ENCODE measurements at places on chromosomes 1 and 21.

GRCh38 chr21:26148071-26148839 lies 22.3 kb downstream of the APP start:
- no peak for DNase-seq

GRCh38 chr1:64956733-64957441 lies 9.5 kb downstream of the JAK1 start:
- peak; percentile 86 for DNase-seq

DNA sequence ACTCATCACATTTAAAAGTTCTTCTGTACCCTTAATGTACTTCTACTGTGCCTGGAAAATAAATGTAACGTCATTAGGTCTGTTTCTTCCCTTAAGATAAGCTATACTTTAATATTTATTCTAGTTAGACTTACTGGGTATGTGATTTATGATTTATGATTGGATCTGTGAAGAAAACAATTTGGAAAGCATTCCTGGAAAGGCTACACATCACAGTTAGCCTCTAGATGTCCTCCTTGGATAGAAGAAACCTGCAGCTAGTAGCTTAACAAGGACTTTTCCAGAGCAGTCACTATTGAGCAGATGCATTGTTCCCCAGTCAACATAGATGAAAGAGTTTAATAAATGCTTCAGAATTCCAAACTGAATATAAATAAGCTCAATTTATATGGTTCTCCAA lies 22.2 kb upstream of the ABL2 start:
- DNase-seq: peak; percentile 25

- DNase-seq: peak; percentile 38
Measured at GRCh38 chr1:186420923-186421322, 40.0 kb downstream of the PDC start.

GRCh38 chr1:9861360-9861759 lies 37.6 kb upstream of the CLSTN1 start:
- peak; percentile 54 for DNase-seq

GRCh38 chr1:172742599-172743500 lies 83.9 kb downstream of the FASLG start:
- DNase-seq: peak; percentile 60

- DNase-seq: no peak
Measured at GRCh38 chr1:12383786-12384185, 154.0 kb downstream of the VPS13D start.

GRCh38 chr1:110309139-110309538 lies 30.0 kb upstream of the RBM15 start:
- DNase-seq: no peak

GRCh38 chr1:232587141-232588008 lies 42.6 kb downstream of the SIPA1L2 start:
- DNase-seq: no peak

DNA sequence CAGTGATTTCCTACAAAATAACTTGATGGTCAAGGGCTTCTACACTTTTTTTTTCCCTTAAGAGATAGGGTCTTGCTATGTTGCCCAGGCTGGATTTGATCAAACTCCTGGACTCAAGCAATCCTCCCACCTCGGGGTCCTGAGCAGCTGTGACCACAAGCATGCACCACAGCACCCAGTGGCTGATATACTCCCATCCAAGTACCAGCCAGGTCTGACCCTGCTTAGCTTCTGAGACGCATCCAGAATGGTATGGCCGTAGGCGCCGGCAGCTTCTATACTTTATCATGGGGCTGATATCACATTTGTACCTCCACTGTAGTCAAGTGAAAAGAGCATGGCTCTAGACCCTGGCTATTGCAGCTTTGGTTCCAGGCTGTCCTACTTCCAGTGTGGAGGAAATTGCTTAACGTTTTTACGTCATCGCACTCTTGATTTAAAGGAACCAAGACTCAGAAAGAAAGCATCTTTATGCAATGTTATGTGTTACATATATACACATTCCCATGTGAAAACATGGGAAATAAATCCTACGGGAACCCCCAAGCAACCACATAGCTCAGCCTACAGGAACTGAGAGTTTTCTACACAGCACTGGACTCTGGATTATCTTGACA lies 39.5 kb downstream of the PDPN start:
- no peak for DNase-seq

DNA sequence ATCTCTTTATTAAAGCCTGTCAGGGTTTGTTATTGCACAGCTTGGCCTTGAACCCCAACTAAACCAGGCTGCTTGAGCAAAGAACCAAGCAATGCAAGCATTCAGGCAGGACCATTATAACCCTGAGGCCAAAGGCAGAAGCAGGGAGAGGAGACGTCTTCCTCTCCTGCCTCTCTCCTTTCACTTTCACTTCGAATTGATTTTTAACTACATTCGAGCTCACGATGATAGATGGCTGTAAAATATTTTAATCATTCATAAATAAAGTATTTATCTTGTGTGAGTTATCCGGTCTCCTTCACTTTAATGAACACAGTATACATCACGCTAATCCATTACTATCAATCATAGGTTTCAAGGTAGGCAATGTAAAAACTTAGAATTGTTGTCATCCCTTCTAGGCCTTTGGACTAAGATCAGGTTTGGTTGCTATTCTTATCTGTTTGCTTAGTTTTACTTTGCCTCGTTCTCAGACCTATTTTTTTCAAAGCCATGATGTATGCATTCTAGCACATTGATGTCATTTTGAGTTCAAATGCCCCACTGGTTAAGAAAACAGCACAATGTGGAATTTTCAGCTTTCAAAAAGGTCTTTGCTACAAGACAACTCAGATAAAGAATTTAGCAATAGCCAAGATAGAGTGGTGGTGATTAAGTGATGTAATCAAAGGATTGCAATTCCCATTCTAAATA lies 480.2 kb upstream of the RUNX1 start:
- DNase-seq: peak; percentile 17

GRCh38 chr1:117753652-117754051 lies 147.8 kb downstream of the TENT5C start:
- DNase-seq: no peak

DNA sequence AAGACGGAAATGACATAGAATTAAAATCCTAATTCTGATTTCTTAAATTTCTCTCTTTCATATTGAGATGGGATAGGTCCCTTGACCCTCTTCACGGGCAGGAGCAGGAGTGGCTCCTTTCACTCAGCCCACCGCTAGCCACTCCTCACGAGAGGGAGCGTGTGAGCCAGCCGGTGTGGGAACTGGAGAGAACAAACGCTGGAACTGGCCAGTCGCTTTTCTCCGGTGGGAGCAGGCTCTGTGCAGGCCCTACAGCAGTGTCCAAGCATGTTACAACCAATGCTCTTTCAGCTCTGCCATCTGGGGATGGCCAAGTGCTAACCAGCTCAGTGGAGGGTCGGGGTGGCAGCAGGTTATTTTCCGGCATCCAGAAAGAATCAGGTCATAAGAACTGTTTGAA lies 815.5 kb upstream of the ADGRL4 start:
- DNase-seq: no peak

GRCh38 chr1:19330449-19331135 lies 18.5 kb downstream of the SLC66A1 start:
- no peak for DNase-seq

DNA sequence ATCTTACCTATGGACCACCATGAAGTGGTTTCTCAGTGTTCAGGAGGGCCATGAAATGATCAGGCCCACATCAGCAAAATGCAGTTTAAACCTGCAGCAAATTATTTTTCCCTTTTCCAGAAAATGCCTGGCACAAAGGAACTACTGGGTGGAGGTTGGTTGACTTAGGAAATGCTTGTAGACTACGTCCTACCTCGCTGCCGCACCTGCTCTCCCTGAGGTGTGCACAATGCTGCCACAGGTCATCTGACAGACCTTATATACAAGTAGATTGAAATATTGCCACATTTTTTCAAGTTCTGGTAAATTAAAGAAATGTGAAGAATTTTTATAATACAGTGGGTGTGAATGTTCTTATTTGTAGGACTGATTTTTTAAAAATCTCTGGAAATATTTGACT lies 166.7 kb upstream of the PDE4B start:
- no peak for DNase-seq

GRCh38 chr1:159554696-159555095 lies 18.9 kb upstream of the OR10J5 start:
- no peak for DNase-seq

- DNase-seq: no peak
Measured at GRCh38 chr1:29123887-29124365, at the start of gene TMEM200B. TMEM200B (minus strand) TSS chr1:29123903; CDS start chr1:29121828, 2,075 bp downstream.

DNA sequence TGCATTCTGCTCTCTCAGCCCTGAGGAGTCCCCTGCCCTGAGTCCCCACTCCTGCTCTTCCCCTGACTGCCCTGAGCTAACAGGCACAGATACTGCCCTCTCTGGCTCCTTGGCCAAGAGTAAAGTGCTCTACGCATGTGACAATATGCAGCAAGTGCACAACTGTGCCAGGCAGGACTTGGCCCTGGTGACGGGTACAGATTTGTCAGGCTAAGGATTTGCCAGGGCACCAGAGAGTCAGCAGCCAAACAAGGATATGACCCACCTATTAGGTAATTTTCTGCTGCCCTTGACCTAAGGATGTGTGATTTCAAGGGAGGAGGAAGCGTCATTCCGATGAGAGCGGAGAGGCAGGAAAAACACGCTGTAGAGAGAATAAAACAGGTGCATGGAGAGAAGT lies 339.0 kb downstream of the PTPRU start:
- DNase-seq: no peak

DNA sequence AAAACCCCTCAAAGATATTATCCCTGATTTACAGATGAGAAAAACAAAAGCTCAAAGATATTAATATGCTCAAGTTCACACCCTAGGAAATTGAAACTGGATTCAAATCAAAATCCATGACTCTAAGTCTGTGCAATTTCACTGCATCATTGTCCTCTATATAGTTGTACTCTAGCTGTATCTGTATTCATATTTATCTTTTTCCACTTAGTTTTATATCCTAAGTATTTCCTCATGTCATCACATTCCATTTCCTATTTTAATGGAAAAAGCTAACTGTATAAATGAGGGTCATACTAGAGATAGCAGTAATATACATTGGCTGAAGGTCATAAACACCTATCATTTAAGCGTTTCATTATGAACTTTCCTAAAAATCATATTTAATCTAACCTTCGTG lies 42.2 kb upstream of the RALGPS2 start:
- DNase-seq: no peak

GRCh38 chr1:47709019-47709871 lies 271.4 kb downstream of the FOXD2 start:
- DNase-seq: no peak

- no peak for DNase-seq
Measured at GRCh38 chr1:21932127-21932526, 5.0 kb downstream of the HSPG2 start.

DNA sequence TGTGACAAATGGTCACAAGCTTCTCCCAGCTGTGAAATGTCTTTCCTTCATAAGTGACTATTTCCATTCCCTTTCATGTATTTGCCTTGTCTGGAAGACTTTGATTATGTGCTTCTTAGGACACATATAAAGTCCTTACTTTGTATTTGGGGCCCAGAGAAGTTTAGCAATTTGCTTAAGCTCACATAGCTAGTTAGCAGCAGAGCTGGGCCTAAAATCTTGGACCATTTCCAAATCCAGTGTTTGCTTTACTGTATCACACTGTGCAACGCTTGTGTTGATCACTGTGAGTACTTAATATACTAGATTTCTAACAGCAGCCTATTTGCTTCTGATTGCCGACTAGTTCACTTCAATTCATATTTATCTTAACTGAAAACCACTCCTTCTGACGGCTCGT lies 2.2 kb upstream of the KCNA3 start:
- no peak for DNase-seq

GRCh38 chr1:41874151-41874719 lies 44.5 kb downstream of the HIVEP3 start:
- DNase-seq: no peak
